ENCODE measurements at places on chromosomes 1 and 21.

DNA sequence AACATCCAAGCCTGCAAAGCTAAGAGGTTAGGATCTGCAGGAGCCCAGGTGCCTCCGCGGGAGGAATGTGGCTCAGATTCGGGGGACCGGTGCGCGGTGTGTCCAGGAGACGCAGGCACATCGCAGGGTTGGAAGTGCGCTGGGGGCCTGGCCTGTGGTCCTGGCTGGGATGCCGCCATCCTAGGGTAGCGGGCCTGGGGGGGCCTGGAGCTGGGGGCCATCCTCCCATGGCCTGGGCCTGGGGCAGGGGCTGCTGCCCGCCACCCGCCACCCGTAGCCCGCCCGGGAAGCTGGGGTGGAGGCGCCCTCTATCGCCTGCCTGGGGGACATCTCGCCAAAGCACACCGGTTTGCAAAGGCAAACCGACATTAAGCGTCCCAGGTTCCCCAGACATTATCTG lies 170.6 kb upstream of the ARHGEF16 start:
- no peak for DNase-seq

DNA sequence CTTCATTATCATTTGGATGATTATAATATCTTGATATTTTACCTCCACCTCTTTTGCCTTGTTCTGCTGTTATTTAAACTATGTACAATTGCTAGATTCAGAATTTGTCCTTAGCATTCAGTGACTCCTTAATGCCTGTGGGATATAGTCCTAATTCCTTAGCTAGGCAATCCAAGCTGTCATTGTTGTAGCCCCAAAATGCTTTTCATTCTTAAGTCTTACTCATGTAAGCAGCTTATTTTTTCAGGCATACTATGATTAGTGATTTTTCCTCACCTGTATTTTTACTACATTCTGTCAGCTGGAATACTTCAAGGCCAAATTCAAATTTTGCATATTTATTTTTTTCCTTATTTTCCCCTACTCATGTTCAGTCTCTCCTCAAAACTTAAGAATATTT lies 13.4 kb downstream of the PKN2 start:
- no peak for DNase-seq

GRCh38 chr1:173330149-173330951 lies 123.2 kb upstream of the TNFSF4 start:
- no peak for DNase-seq

DNA sequence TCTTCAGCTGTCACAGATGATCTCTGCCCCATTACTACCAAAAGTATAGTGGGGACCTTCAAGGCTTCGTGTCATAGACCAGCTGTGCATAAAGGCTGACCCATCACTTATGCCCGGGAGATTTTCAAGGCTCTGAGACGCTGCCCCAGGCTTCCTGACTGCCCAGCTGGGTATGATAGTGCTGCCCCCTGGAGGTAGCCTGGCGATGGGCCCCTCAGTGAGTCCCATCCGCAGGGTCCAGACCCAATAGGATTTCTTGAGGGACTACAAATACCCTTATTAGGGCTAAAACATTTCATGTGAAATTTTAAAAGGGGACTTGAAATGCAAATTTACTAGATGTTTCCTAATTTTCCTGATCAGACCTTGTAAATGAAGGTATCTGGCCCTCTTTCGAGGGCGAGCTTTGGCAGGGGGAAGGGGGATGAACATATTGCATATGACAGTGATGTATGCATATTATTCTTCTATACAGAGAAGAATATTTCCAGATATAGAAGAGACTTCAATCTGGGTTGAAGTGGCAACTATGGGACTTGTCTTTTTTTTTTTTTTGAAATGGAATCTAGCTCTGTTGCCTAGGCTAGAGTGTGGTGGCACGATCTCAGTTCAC lies 11.7 kb upstream of the FCMR start:
- no peak for DNase-seq

DNA sequence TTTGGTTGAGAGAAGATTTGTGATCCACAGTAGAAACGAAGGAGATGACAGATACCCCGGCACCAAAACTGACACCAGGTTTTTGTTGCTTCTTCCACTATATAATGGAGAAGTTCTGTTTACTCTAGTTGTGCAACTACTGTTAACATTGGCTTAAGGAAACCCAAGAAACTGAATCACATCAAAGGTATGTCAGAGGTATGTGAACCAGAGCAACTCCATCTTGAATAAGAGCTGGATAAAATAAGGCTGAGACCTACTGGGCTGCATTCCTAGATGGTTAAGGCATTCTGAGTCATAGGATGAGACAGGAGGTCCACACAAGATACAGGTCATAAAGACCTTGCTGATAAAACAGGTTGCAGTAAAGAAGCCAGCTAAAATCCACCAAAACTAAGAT lies 173.7 kb upstream of the CAMK1G start:
- no peak for DNase-seq

DNA sequence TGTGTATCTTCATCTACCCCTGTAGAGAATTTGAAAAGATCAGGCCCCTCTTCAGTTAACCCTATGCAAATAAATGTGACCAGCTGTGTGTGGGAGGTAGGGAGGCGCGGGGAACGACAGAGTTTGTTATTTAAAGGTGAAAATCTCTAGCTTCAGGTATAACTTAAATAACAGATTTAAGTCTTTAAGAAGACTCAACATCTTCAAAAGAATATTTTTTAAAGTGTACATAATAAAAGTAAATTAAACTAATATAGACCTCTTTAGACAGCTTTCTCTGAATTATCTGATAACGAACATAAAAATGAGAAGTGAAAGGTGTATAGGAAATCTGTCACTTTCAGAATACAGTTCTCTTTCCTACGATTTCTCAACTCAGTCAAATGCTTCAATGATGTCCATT lies 16.0 kb downstream of the ANGPTL3 start:
- DNase-seq, result no peak

GRCh38 chr1:159081626-159082025 lies 5.1 kb upstream of the AIM2 start:
- no peak for DNase-seq

DNA sequence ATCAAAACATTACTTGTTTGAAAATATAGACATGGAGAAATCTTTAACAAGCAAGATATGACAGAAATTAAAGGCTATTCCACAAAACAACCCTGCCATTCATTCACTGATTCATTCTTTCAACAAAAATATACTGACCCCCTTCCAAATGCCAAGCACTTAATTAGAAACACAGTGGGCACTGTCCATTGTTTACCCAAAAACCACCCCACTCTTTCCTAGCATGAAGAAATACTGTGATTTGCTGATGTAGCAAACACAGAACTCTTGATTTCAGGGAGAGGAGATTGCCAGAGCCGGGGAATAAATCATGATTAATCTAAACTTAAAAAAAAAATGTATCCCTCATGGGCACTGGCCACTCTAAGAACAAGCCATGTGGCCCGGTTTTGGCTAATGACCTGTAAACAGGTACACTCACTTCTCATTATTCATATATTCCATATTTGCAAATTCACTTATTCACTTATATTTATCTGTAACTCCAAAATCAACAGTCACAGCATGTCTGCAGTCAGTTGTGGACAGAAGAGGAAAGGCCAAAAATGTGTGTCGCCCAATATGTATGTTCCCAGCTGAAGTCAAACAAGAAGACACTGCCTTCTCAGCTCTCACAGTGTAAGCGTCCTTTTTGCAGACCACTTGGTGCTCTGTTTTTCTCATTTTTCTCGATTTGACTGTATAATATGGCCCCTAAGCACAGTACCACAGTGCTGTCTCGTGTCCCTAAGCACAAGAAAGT lies 133.1 kb downstream of the SMYD3 start:
- DNase-seq, result no peak

- no peak for DNase-seq
These were observed 6.3 kb upstream of the IL20 start for GRCh38 chr1:206859082-206859521.

DNA sequence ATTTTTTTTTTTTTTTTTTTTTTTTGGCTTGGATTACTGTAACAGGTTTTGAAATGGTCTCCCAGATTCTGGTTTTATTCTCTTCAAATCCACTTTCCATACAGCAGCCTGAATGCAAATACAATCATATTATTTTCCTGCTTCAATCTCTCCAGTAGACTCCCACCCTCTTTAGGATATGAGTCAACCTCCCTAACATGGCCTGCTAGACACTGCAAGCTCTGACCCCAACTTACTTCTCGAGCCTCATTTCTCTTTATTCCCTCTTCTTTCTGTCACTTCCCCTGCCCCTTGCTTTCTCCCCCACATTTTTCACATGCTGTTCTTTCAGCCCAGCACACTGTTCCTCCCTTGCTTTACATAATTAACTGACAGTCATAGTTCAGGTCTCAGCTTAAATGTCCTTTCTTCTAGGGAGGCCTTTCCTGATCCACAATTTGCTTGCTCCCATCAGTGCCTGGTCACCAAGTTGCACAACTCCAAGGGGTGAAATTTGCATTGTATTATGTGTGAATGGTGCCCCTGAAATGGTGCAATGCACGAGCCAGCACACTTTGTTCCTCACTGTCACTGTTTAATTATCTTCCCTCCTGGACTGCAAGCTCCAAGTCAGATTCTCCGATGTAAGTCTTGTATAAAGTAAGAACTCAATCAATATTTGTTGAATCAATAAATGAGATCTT lies 22.1 kb upstream of the IL19 start:
- no peak for DNase-seq

GRCh38 chr21:17270229-17270628 lies 242.6 kb upstream of the CXADR start:
- DNase-seq, result no peak

DNA sequence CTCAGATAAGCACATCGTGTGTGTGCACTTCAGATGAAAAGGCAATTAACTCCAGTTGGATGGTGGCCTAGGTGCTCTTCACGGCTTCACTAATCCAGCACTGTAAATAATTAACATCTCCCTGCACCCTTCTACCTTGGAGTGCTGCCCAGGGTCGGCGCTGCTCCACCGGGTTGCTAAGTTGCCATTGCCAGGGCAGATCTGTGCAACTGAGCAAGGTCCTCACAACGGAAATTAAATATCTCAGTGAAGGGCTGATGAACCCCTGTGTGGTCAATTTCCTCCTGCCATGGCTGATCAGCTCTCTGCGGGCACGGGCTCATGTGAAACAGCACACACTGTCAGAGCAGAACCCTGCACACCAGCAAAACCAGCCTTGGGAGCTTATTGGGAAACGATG lies 63.2 kb downstream of the SYDE2 start:
- DNase-seq, result no peak

GRCh38 chr1:40658751-40659648 lies 6.5 kb downstream of the RIMS3 start:
- DNase-seq, result no peak

GRCh38 chr1:23645338-23645737 lies 46.3 kb upstream of the RPL11 start:
- DNase-seq, result no peak

- DNase-seq, result no peak
These were observed 33.9 kb downstream of the APP start for GRCh38 chr21:26136671-26137070.

- no peak for DNase-seq
These were observed 76.9 kb downstream of the RGS18 start for GRCh38 chr1:192235127-192235526.

DNA sequence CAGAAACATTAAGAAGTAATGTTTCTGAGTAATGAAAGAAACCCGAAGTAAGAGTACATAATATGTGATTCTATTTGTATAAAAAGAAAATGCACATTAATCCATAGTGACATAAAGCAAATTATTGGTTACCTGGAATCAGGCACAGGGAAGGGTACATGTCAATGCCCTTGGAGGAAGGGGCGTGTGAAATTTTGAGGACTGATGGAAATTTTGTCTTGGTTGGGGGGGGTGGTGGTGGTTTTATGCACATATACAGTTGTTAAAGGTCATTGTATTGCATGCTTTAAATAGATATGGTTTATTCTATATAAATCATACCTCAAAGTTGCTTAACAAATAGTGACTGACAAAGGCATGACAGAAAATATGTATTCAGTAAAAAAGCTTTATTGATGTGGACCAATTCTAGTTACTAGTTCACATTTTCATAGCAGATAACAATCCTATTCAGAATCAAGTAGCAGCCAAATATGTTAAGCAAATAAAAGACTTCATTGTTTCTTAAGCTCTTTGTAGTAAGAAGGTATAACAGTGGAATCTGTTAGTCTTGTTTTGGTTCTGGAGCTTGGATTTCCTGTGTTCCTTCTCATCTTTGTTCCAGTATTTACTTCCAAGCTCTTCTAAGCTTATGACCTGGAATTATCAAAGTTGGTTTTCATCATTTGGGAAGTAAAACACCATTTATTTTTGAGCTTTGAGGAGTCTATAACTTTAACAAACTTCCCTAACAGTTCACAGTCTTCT lies 15.1 kb downstream of the BACH1 start:
- no peak for DNase-seq

DNA sequence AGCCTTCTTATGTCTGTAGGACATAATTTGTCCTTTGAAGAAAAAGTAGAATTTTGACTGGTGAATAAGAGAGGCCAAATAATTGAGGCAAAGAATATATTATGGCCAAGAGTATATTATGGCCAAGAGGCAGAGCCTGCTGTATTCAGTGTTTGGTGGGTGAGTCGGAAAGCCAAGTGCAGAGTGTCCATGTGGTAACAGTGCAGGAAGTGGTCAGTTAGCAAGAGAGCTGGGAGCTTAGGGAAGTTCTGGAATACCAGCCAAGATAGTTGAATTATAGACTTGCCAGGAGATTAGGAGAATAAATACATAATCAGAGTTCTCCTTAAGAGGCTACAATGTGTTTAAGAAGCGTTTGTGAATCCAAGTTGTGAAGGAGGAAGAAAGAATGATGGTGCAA lies 131.5 kb upstream of the LMO4 start:
- no peak for DNase-seq

DNA sequence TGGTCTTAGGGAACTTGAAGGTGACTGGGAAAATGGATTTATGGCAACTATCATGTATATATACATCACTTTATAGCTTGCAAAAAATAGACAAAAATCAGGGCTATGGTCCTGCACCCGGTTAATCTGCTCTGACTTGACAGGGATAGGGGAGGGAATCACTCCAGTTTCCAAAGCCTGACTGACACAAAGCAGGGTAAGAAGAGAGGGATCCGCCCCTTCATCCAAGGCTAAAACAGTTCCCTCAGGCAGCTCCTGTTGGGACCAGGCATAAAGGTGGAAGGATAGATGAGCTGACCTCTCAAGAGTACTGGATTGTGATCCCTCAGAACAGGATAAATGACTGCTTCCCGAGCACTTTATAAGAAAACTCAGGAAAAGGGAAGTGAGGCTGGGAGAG lies 1.4 kb downstream of the PBXIP1 start:
- DNase-seq, result no peak

Data from left forelimb (tissue), 1 donor.